ENCODE measurements at places on chromosomes 1 and 21.
A peak's percentile ranks its signal among the peaks of the same experiment; 100 is the strongest.

GRCh38 chr1:39668894-39669293 is 3.0 kb downstream of the NT5C1A start:
- no peak for ATAC-seq

DNA sequence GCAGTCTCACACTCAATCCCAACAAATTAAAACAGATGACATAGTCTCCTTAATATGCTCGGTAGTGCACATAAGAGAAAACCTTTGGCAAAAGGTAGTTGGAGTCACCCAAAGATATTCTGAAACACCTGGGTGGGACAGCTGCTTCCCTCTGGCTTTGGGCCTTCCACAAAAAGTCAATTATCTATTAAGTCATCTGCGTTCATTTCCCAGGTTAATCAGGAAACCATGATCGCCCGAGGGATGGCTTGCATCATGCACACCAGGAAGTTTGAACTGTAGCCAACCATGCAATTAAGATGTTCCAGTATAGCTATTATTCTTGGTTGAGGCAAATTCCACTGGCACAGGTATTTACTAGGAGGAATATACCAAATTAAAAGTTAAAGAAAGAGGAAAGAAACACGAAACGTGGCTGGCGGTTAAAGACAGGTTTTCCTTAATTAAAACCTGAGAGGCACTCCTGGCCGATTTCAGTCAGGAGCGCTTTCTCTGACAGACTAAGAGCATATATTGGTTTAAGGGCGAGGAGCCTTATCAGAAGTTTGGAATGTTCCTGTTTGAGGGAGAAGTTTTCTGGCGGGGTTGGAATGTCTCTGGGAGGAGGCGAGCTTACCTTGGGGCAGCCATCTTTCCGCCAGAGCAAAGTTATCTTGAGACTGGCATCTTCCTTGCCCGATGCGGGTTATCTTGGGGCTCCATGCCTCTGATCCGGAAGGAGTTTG is 19.9 kb downstream of the CLDN17 start:
- ATAC-seq = no peak

GRCh38 chr1:157509546-157510232 is 42.6 kb downstream of the FCRL5 start:
- ATAC-seq = no peak

DNA sequence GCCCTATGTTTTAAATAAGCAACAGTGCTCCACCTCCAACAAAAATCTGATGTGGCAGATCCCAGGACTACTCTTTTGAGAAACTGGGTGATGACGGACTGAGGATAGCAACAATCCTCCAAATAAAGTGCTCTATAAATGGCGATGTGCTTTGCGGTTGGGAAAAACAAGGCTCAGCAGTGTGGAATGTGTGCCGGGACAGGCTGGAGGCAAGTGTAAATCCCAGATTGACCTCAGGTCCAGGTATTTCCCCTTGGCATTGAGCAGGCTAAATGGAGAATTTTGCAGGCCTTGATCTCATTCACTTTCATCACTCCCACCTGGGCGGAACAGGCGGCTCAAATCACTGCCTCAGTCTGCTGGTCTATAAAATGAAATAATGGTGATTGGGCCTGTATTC is 35.1 kb downstream of the LRRC42 start:
- ATAC-seq = no peak

- ATAC-seq = no peak
These were observed 31.3 kb downstream of the NEK7 start for GRCh38 chr1:198187973-198188588.

GRCh38 chr1:198620951-198621824 is 17.7 kb upstream of the PTPRC start:
- ATAC-seq = no peak

GRCh38 chr1:110476028-110476765 is 25.2 kb downstream of the PROK1 start:
- ATAC-seq = no peak

- ATAC-seq = no peak
These were observed 144.2 kb downstream of the LYPLAL1 start for GRCh38 chr1:219317762-219318353.

- no peak for ATAC-seq
These were observed 2.2 kb downstream of the PPP2R5A start for GRCh38 chr1:212287261-212287895.

- no peak for ATAC-seq
These were observed 4.4 kb downstream of the CD53 start for GRCh38 chr1:110877364-110877763.

- no peak for ATAC-seq
These were observed 633.8 kb downstream of the NCAM2 start for GRCh38 chr21:21631961-21632360.

- no peak for ATAC-seq
These were observed 19.8 kb downstream of the ZBTB17 start for GRCh38 chr1:15956150-15956549.

GRCh38 chr1:26075421-26076144 is 8.2 kb upstream of the TRIM63 start:
- no peak for ATAC-seq

- ATAC-seq = no peak
These were observed 9.8 kb downstream of the CACYBP start for GRCh38 chr1:175009532-175009931.

- ATAC-seq = no peak
These were observed 374.8 kb downstream of the BRINP3 start for GRCh38 chr1:190102757-190103326.

DNA sequence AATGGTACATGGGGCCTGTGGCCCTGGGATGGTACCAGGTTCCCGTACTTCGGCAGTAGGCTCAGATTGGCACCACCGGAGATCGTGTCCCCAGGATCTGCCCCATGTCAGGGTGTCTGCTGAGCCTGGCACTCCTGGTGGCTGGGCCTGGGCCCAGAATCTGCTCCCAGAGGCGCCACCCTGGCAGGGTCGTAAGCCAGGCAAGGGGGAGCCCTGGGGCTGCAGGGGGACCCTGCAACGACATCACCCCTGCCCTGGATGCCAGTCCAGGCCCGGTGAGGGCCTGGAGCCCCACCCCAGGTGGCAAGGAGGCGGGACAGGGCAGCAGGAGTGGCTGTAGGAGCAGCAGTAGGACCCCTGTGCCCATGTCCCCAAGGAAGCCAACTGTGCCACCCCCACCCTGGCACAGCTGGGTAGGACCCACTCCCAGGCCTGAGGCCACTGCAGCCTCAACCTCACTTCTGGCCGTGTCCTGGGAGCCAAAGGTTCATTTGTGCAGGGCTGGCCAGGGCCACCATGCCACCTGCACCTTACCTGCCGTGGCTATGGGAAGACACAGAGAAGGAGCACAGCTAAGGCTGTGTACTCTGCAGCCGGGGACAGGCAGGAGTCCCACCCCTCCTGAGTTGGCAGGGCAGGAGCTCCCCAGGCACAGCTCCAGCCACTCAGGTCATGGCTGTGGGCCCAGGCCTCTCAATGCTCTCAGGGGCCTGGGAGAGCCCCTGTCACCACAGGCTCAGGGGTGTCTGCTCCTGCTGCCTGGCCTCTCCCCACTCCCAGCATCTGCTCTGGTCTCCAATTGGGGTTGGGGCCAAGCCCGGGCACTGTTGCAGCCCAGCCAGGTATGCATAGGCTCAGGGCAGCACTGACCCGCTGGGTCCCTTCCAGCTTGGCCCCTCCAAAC is 141.7 kb downstream of the EIF4G3 start:
- peak; percentile 13 for ATAC-seq

- ATAC-seq = no peak
These were observed 28.7 kb downstream of the ACBD3 start for GRCh38 chr1:226157761-226158316.

GRCh38 chr21:29423099-29423870 is 124.6 kb downstream of the BACH1 start:
- peak; percentile 93 for ATAC-seq

DNA sequence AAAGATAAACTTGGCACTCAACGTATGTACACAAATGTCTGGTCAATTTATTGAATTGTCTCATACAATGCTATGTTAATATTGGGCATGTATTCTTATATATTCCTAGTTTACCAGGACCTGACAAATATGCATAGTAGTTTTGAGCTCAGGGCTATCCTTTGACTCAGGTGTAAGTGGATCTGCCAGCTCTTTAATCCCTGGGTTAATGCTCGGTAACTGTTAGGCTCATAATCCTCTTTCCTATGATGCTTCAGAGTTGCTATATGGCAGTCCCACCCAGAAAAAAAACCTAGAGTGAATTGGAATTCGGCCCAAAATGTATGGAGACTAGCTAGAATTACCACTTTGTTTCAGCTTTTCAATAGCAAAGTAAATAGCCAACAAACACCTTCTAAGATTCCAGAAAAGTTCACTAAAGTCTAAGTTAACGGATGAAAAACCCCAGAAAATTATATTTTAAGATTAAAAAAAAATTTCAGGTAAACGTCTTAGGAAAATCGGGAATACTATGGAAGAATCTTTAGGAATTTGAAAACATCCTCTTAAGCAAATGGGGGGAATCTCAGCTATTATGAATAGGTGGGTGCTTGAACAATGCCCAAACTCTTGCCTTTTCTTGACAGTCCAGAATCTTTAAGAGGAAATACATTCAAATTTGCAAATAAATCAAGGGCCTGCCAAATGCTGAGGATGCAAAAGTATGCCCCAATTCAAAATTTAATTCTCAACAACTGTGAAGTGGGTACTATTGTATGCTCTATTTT is 10.9 kb downstream of the H3-3A start:
- ATAC-seq = no peak

DNA sequence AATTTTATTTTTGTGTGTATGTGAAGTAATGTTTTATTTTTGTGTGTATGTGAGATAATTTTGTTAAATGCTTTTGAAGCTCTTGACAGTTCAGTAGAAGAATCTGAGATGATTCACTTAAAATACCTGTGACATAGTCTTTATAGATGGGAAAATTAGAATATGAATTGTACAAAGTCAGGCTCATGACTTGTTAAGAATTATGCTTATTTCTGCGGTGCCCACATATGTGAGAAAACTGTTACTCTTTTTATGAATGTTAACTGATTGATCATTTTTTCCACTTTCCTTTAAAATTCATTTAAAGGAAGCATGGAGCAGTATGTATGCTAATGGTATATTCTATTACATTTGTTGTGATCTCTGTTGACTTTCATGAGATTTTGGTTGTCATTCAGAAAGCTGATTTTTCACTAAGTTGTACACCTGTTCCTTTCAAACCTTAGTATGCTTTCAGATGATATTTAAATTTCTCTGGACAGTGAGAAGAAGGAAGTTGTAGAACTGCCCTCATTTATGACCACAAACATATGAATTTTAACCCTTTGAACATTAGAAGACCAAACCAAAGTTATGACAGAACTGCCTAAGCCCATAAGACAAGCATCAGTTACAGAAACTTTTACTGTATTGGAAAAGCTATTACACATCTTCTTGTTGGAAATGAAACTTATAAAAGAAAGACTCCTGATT is 110.1 kb downstream of the POU2F1 start:
- no peak for ATAC-seq

GRCh38 chr1:36351227-36351977 is 28.0 kb upstream of the EVA1B start:
- ATAC-seq = peak; percentile 43

DNA sequence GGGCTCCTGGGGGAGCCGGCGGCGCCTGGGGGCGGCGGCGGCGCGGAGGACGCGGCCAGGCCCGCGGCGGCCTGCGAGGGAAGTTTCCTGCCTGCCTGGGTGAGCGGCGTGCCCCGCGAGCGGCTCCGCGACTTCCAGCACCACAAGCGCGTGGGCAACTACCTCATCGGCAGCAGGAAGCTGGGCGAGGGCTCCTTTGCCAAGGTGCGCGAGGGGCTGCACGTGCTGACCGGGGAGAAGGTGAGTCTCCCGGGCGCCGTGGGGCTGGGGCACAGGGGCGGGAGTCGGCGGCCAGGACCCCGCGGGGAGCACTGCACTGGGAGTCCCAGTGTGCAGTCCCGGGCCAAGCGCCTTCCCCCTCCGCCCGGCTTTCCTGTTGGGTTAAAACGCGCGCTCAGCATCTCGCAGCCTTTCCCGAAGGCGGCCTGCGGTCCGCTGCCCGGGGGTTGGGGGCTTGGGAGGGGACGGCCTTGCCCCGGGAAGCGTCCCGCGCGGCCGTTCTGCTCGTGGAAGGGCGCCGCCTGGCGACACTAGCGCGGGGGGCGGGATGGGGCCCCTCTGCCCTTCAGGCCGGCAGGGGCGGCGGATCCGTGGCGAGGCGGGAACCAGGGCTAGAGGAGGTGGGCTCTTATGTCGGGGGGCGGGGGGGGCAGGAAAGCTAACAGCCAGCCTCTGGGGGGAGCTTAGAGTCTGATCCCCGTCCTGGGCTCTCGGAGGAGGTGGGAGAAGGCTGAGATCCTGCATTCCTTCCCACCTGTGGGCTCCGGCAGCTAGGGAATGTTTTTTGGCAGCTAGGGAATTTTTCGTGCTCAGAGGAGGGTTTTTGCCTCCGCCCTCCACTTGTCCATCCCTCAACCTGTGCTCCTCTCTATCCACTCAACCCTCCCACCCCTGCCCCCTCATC is 1.1 kb downstream of the HUNK start:
- peak; percentile 34 for ATAC-seq

- ATAC-seq = peak; percentile 90
These were observed at the start of gene PITHD1 for GRCh38 chr1:23777979-23778814. Gene PITHD1, plus strand, starts transcription at chr1:23778418. Its CDS starts 98 bp downstream, at chr1:23778516.

- no peak for ATAC-seq
These were observed 116.2 kb downstream of the KIF26B start for GRCh38 chr1:245270972-245271371.

DNA sequence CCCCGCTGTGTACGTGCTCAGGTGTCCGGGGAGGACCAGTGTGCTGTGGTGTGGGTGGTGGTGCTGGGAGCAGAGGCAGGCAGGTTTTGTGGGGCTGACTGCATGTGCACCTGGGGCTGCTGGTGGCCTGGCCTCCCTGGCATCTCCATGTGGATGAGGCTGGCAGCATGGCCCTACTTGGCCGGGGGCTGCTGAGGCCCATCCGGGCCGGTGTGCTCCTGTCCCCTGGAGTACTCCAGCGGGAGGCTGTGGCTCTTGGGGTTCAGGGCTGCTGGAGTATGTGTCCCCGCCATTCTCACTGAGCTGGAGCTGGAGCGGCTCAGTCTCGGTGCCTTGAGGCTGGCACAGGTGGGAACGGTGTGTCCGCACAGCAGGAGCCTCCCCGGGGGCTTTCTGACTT is 20.8 kb upstream of the PEX10 start:
- ATAC-seq = no peak

GRCh38 chr1:1427106-1427819 is 6.2 kb upstream of the ANKRD65 start:
- ATAC-seq = no peak

GRCh38 chr1:69706473-69706872 is 138.8 kb downstream of the LRRC7 start:
- no peak for ATAC-seq

GRCh38 chr1:179376223-179376622 is 10.5 kb downstream of the AXDND1 start:
- ATAC-seq = no peak

GRCh38 chr1:27345272-27345671 is 3.5 kb downstream of the SYTL1 start:
- no peak for ATAC-seq

DNA sequence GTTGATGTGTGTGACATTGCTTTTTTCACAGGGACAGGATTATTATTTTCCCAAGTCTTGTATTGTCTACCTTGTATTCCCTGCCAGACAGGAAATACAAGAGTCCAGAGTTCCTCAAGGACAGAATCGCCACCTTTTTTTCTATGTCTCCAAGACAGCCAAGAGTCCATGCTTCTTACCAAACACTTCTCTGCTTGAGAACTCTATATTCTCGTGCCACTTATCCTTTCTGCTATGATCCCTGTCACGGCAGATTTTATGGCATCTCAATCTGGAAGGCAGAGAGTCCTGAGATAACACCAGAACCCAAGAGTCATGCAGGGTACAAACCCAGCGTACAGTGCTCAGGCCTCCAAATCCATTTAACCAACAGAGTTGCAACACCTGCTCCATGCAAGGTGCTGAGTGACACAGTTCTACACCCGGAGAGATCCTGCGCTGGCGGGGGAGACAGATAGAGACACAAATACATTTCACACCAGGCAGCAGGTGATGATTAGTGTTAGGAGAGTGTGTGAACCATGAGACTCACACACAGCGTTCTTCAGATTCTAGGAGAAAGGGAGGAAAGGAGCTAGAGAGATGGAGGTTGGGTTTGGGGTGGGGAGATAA is 107.6 kb downstream of the NAV1 start:
- no peak for ATAC-seq
